ENCODE measurements at places on chromosomes 5 and 9. TPM values are rescaled to one million over a fixed set of nuclear protein-coding genes. Genes with fewer than 3 reads are reported as not detected.

The STOM gene
- 67.3 TPM for total RNA-seq

The C9 gene
- total RNA-seq: not detected

The SH3TC2 gene
- total RNA-seq: not detected

The SH3PXD2B gene
- 0.09 TPM for total RNA-seq

The CCNO gene
- 0.20 TPM for total RNA-seq

The NR6A1 gene
- total RNA-seq: 2.4 TPM

- no peak for DNase-seq
- no peaks in the 10 kb centered on the region for H3K27me3 ChIP-seq
- H3K4me1 ChIP-seq: peaks cover 73% of the 10 kb centered on the region
Observed at GRCh38 chr9:136107953-136108647, 10.6 kb downstream of the TMEM250 start.

- no peaks in the 10 kb centered on the region for H3K27me3 ChIP-seq
- no peaks in the 10 kb centered on the region for H3K36me3 ChIP-seq
- no peak overlapping the region for H3K27ac ChIP-seq
- H3K4me1 ChIP-seq: no peaks in the 10 kb centered on the region
- no peak for DNase-seq
- no peak overlapping the region for H3K4me3 ChIP-seq
Observed at GRCh38 chr5:148072207-148072606, 8.4 kb downstream of the SPINK5 start.

DNA sequence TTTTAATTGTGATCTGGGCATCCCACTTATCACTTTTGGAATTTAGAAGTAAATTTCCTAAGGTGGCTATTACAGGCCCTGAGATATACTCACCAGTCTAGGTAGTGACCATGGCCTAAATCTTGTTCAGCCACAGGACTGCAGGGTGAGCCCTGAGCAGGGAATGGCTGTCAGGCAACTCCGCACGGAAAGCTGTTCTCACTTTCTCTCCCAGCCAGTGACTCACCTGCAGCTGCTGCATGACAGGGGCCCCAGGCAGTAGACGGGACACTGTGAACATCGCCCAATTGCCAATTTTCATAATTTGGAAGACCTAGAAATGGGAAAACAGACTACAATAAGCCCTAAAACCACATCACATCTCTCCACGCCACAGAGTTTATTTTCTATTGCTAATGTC, 69.6 kb upstream of the TAF1L start:
- no peak overlapping the region for H3K4me3 ChIP-seq
- no peaks in the 10 kb centered on the region for H3K4me1 ChIP-seq
- no peak for DNase-seq

GRCh38 chr5:139649082-139649991, 1.2 kb downstream of the CXXC5 start:
- H3K4me3 ChIP-seq: peak overlapping the region; percentile 44
- H3K4me1 ChIP-seq: peaks cover 48% of the 10 kb centered on the region
- H3K27ac ChIP-seq: peak overlapping the region; percentile 81

- no peak overlapping the region for H3K27ac ChIP-seq
- no peak for DNase-seq
- no peaks in the 10 kb centered on the region for H3K27me3 ChIP-seq
- H3K4me3 ChIP-seq: no peak overlapping the region
Observed at GRCh38 chr9:71984831-71985281, 73.4 kb downstream of the C9orf85 start.
